Stimulated activated CD8-positive, alpha-beta memory T cell treated with anti-CD3 and anti-CD28 coated beads, Interleukin-7, amount 100 ng/mL, for 48 hours (primary cell): ENCODE measurements at places on chromosomes 12 and 14.
A peak's percentile ranks its signal among the peaks of the same experiment; 100 is the strongest.

DNA sequence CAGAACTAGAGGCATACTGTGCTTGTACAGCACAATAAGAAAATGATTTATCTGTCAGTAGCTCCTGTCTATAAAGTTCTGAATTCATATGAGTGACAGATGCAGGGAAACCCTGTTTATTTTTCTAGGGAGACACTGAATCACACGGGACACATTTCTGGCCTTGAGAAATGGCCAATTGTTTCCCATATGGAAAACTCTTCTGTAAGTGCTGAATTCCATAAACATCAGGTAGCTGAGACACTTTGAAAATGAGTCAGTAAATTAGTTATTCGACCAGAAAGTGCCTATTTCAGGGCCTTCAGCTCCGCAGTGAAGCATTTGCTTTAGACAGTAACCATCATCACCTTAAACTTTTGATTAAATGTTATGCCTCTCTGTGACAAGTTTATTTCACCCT lies 184.4 kb downstream of the TMEM132D start:
- DNase-seq, result no peak

- no peak for DNase-seq
These were observed 80.5 kb downstream of the TESC start for GRCh38 chr12:117018685-117019084.

DNA sequence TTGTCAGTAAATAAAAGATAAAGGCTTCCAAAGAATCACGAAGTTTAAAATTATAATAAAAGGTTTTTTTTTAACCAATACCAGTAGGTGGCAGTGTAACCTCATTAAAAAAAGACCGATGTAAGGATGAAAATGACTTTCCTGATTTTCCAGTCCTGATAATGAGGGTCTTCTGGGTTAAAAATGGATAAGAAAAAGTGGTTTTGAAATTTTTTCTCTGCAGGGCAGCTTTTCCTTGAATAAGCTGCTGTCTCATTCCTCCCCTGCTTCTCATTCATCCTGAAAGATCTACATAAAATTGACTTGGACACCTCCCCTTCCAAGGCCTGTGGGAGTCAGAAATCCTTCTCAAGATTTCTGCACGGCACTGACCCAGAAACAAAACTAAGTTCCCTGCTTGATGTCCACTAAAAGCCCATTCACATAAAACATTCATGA lies 58.9 kb upstream of the FBXO33 start:
- DNase-seq, result no peak

- DNase-seq, result no peak
These were observed 222.2 kb downstream of the FLRT2 start for GRCh38 chr14:85752175-85752574.

GRCh38 chr12:53659571-53659981 lies 16.3 kb downstream of the ATP5MC2 start:
- DNase-seq, result no peak

GRCh38 chr12:124453419-124454351 lies 113.7 kb downstream of the NCOR2 start:
- DNase-seq, result peak; percentile 84

GRCh38 chr14:79971330-79971729 lies 240.0 kb downstream of the DIO2 start:
- DNase-seq, result no peak

- DNase-seq, result no peak
These were observed 17.4 kb upstream of the CACNA2D4 start for GRCh38 chr12:1935700-1936378.

- no peak for DNase-seq
These were observed 79.9 kb downstream of the HEATR5A start for GRCh38 chr14:31340297-31341063.

- no peak for DNase-seq
These were observed 63.7 kb downstream of the ARL1 start for GRCh38 chr12:101343893-101344292.

GRCh38 chr12:71726548-71726947 lies 28.1 kb upstream of the RAB21 start:
- DNase-seq, result no peak

GRCh38 chr12:47066278-47067025 lies 13.0 kb upstream of the PCED1B start:
- peak; percentile 13 for DNase-seq

- DNase-seq, result no peak
These were observed 57.2 kb upstream of the GNPNAT1 start for GRCh38 chr14:52848626-52849025.

DNA sequence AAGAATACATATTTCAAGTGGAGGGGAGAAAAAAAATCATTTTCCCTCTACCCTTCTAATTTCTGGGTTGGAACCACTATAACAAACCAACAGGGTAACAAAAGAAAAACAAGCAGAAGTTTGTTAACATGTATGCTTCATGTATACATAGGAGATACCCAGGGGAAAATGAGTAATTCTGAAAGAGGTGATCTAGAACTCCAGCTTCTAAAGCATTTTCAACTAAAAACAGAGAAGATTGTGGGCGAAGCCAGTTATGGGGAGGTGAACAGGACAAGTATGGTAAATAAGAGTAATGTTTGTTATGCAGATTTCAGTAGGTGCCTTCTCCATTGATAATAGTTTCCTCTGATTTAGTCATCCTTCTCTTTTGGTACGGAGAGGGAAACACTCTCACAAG lies 16.7 kb downstream of the FNTB start:
- no peak for DNase-seq

DNA sequence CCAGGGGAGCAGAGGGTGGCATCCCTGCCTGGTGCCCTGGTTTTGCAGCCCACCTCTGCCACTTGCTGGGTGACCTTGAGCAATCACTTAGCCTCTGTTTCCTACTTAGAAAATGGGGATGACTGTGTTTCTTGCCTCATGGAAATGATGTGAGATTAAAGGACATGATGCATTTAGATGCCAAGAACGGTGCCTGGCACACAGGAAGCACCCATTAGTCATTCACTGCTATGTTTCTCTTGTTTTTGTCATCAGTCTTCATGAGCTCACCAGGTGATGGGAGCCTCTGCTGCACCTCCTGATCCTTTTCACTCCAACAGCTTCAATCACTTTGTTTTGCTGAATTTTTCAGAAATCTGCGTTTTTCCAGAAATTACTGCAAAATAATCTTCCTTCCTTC lies 23.6 kb upstream of the ATF1 start:
- no peak for DNase-seq

DNA sequence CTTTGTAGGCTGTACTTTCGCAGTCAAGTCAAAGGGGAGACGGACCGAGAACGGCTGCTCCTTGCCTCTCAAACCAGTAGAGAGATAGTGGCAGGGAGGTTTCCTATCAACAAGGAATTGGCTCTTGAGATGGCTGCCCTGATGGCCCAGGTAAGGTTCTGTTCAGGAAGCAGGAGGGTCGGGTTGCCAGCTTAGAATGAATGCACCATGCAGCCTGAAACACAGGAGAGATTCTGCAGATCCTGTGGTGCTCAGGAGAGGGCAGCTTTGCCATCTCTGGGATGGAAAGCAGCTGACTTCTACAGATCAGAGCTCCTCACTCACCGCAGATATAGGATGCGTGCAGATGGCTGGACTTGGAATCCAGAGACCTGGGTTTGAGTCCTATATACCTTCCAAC lies 18.0 kb downstream of the PIGH start:
- DNase-seq, result no peak
